Activated CD8-positive, alpha-beta memory T cell treated with anti-CD3 and anti-CD28 coated beads for 1 hour (primary cell): ENCODE measurements at places on chromosomes 2 and 18.
A peak's percentile ranks its signal among the peaks of the same experiment; 100 is the strongest.

DNA sequence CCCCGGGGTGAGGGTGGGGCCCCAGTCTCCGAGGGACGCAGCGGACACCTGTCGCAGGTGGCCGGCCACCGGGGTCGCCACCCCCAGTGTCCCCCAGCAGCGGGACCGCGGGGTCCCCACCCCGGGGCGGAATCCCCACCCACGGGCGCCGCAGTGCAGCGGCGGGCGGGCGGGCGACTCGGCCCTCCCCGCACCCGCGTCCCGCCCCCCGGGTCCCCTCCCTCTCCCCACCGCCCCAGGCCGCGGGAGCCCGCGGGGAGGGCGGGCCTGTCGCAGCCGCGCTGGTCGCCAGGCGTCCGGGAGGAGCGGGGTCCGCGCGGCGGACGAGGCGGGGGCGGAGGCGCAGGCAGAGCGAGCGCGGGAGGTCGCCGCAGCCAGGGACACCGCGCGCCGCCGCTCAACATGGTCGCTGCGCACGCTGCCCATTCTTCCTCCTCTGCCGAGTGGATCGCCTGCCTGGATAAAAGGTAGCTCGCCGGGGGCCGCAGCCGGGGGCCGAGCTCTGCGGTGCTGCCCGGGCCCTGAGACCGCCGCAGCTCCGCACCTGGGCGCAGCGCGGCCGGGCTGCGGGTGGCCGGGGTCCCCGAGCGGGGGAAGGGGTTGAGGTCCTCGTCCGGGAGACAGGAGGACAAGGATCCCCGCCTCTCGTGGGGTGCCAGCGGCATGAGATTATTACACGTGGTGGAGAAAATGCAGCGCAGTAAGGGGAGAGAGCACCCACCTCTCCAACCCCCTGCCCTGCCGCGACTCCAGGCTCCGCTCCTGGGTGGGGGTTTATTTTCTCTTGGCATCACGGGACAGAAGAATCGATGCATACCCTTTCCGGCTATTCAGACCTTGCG, at the start of gene RAPGEF4:
TSS of gene RAPGEF4 (plus strand) at position 264 of the 842 bp plus-strand sequence. CDS start at position 403, 139 bp downstream.
- no peak for DNase-seq

DNA sequence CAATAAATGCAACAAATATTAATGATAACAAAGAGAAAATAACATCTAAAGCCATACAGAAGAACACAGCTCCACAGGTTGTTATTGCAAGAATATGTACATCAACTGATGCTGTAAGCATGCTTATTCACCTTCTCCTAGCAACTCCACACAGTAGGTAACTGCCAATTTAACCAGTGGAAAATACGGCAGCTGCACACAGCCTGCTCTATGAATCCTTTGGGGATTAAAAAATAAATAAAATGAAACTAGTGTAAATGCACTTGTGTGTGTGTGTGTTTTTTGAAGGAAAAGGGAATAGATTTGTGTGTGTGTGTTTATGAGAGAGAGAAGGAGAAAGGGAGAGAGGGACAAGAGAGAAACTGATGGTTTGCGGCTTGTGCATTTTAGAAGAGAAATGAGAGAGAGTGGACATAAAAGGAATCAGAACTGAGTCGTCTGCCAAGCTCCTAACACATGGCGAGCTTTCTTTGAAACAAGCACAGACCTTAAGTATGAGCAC, 96.2 kb upstream of the PDE1A start:
- no peak for DNase-seq

DNA sequence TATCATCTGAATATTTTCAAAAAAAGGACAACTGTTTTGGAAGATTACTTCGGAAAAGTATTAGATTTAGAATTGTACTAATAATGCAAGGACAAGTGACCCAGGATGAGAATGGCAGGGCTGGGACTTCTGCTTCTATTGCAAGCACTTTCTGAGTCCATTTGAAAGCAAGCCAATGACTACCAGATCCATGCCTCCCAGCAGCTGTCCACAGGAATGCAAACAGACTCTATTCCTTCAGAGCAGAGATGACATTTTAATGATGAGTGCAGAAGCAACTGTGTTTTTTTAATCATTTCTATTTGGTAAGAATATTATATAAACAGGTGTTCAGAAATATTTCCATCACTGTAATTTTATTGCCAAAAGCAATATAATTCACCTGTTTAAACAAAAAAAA, 456.7 kb downstream of the SOX11 start:
- DNase-seq: no peak

DNA sequence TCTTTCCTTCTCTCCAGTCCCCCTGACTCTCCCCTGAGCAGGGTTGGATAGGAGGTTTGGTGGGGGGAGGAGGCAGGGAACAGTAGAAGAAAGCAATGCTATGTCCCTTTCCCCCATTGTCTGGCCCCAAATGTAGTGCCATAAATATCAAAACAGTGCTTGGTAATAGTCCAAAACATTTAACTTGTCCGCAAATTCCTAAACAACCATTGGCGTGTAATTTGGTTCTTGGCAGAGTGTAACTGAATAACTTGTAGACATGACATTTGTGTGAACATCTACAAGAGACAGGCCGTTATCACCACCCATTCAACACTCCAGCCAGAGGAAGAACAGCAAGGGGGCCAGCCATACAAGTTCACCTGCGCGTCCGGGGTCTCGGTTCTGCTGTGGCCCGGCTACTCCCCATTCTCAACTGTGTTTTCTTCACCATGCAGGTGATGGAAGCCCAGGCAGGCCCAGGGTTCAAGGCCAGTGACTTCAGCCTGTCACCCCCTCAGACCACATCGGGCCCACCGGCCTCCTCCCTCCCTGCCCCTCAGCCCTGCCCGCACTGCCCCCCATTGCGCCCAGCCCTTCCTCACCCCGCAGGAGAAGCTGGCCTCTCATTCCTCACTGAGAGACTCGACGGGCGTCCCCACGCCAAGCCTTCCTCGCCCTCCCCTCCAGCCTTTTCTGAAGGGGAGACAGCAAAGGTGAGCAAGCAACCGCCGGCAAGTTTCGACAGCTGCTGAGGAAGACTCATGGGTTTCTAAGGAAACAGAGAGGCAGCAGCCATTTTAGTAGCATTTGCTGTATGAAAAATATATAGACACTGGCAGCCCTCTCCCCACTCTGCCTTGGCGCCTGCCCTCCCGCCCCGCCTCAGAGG, 699 bp upstream of the RAPGEF4 start:
- DNase-seq: no peak

- DNase-seq: no peak
These were observed 30.6 kb downstream of the SOWAHC start for GRCh38 chr2:109644571-109645275.

DNA sequence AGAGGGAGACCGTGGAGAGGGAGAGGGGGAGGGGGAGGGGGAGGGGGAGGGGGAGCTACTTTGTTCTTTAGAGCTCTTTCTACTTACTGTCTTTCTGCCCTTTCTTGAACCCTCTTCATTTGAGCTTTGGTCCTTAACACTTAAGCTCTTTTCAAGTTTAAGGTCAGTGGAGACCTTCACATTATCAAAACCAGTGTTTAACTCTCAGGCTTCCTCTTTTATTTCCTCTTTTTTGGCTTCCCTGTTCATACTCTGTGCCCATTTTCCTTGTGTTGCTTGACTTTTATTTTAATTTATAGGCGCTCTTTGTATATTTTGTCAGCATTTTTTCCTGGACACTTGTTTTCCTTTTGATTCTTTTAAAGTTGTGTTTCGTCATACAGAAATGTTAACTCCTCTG, 37.1 kb downstream of the ACSL3 start:
- no peak for DNase-seq

GRCh38 chr2:40004336-40004735, 225.3 kb upstream of the THUMPD2 start:
- no peak for DNase-seq

GRCh38 chr2:189260361-189260814, 80.8 kb upstream of the COL5A2 start:
- no peak for DNase-seq

GRCh38 chr2:132478461-132479105, 62.0 kb downstream of the GPR39 start:
- no peak for DNase-seq

DNA sequence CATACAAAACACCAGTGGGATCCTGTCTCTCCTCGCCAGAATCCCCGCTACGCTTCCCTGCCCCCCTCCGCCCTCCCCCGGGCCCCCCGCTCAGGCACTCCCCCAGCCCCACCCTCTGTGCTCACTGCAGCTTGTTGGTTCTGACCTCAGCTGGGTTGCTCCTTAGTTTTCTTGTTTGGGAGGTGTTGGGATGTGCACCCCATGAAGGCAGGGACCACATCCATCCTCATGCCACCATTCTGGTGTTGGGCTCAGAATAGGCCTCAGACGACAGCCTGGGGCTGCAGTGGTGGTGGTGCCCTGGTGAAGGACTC, 4.6 kb downstream of the SNED1 start:
- no peak for DNase-seq

- DNase-seq: no peak
These were observed 19.1 kb downstream of the SH2D6 start for GRCh38 chr2:85437488-85438200.

DNA sequence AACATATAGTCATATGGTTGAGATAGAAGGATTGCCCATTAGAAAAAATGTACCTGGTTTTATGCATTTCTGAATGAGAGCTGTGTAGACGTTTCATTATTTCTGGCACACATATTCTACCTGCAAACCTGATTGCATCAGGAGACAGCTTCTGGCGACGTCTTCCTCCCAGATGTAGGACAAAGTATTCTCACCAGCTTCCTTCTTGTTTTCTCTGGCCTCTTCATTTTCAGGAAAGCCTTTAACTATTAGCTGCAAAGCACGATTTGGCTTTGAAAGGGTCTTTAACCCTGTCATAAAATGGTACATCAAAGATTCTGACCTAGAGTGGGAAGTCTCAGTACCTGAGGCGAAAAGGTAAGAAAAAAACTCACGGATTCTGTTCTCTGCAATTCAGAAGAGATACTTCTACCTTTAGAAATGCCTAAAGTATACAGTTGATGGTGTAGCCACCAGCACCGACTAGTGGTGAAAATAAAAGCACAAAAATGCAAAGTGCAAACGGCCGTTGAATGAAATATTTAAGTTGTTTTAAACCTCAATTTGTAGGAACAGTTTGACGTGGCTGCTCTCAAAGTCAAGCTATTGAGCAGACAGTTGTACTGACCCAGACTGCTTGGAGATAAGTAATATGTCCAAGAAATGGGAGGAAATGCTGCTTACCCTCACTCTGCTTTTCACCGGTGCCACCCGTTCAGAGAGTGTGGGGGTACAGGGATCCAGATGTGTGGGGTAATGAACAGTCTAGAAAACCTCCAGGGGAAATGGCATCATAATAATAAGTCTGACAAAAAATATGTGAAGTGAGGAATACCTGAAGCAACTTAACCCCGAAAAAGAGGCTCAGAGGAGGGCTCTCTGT, 20.2 kb downstream of the IL18RAP start:
- peak; percentile 8 for DNase-seq

DNA sequence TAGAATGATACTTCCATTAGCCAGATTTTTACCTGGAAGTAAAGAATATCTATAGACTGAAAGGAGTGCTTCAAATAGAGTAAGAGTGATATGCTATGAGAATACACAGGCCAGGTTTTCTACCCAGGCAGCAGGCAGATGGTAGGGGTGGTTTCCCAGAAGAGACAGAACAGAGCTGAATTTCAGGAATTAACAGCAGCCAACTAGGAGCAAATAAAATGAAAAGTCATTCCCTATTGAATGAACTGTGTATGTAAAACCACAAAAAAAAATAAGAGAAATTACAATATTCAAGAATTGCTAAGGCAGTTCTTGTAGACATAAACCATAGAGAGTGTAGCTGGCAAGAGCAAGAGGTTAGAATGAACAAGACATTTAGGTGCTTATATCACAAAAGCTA, 336.8 kb downstream of the KCNJ3 start:
- no peak for DNase-seq

- DNase-seq: no peak
These were observed 102.9 kb downstream of the TSN start for GRCh38 chr2:121858369-121858768.

- DNase-seq: no peak
These were observed 36.5 kb downstream of the EFR3B start for GRCh38 chr2:25078170-25079049.

DNA sequence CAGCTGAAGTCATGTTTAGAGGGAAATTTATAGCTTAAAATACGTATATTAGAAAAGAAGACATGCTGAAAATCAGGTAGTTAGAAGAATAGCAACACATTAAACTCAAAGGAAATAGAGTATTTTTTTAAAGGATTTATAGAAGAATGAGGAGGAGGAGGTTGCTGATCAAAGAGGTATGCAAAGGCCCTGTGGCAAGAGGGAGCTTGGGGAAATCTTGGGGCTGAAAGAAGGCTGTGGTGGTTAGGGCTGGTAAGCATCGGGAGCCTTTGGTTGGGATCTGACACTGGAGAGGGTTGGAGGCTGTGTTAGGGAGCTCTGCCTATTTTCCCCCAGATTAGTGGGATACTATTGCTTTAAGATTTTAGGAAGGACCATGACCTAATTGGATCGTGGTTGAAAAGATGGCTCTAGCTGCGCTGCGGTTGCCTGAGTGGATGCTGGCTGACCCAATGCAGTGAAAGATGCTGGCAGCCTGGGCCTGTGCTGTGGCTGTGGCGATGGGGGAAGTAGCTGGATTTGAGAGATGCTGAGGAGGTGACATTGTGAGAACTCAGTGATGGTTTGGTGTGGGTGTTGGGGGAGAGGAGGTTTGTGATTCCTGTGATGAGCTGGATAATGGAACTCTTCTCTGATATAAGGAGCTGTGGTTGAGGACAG, 11.7 kb downstream of the DGKD start:
- no peak for DNase-seq

GRCh38 chr2:210844016-210844415, 287.6 kb downstream of the CPS1 start:
- DNase-seq: no peak

- DNase-seq: no peak
These were observed 353.2 kb upstream of the ETAA1 start for GRCh38 chr2:67043781-67044478.

- no peak for DNase-seq
These were observed 48.4 kb upstream of the NEMP2 start for GRCh38 chr2:190582736-190583506.

GRCh38 chr2:181672255-181673008, 7.9 kb downstream of the NEUROD1 start:
- no peak for DNase-seq
